Stimulated activated CD4-positive, alpha-beta T cell treated with anti-CD3 and anti-CD28 coated beads, TNF-alpha, amount 100 ng/mL, for 4 hours (primary cell): ENCODE measurements at places on chromosomes 12 and 14.

GRCh38 chr12:2411616-2412304 lies 359.0 kb downstream of the CACNA1C start:
- DNase-seq: no peak

DNA sequence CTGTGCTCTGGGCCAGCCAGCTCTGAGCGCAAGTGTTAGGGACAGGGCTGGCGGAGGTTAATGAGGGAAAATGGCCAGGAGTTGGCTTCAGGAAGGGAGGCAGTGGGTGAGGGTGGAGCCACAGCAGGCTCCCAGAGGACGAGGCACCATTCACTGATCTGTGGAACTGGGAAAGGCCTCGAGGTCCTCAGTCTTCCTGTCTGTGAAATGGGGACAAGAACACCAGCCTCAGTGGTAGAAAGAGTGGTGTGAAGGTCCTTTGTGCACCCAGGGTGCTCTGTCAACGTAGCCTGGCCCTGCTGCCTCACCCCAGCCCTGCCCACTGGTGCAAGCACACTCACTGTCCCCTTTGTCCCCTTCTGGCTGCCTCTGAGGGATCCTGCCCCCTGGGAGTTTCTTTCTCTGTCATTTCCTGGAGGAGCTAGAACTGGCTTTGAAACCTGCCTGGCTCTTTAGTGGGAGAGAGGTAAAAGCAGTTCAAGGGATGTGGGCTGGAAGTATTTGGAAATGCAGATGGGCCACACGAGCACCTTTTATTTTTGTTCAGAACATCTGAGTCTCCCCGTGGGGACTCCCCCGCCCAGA lies 25.0 kb downstream of the SYNDIG1L start:
- no peak for DNase-seq

DNA sequence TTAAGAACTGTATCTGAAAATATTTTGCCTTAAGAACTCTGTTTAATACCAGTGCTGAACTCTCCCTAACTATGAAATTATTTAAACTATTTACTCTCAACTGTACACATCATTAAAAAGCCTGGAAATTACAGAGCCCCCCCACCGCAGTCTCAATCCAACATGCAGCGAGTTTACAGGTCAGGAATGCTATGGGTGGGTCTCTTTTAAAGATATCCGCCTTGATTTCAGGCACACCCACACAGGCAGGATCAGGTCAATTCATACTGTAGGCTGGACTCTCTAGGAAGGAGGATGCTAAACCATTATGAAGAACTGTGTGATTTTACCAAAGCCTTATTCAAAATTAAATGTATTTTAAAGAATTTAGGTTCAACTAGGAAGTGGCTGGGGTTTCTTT lies 16.5 kb downstream of the SPTLC2 start:
- no peak for DNase-seq

DNA sequence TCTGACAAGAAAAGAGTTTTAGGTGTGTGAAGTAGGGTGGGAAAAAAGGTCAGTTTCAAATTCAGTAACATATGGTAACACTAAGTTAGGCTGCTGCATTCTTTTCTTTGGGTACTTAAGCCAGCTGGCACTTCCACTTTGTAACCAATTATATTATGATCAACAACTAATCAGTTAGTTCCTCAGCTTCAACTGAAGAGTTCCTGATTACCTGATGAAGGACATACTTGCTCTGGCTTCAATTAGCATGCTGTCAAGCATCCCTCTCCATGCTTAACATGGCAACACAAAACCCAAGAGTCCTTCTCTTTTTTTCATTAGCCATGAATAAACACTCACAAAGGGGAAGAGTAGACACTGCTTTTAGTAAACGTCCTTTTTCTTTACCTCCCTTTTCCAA lies 6.8 kb upstream of the KANSL2 start:
- no peak for DNase-seq

- no peak for DNase-seq
Measured at GRCh38 chr12:11482955-11483354, 87.6 kb upstream of the PRB2 start.

GRCh38 chr14:101475456-101476257 lies 85.6 kb upstream of the DIO3 start:
- no peak for DNase-seq

DNA sequence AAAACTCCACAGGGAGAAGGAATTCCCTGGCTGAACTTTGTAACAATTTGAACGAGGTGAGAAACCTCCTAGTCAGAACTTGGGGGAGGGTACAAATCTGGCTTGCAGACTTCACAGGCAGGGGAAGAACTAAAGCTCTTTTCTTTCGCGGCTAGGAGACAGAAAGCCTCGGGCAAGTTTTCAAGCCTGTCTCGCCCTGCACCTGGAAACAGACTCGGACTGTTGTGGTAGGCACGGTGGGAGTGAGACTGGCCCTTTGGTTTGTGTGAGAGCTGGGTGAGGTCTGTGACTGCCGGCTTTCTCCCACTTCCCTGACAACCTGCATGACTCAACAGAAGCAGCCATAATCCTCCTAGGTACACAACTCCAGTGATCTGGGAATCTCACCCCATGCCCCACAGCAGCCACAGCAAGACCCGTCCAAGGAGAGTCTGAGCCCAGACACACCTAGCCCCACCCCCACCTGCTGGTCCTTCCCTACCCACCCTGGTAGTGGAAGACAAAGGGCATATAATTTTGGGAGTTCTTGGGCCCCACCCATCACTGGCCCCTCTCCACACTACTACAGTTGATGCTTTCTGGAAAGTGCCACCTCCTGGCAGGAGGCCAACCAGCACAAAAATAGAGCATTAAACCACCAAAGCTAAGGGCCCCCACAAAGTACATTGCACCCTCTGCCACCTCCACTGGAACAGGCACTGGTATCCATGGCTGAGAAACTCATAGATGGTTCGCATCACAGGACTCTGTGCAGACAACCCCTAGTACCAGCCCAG lies 102.7 kb upstream of the ST8SIA1 start:
- DNase-seq: no peak

DNA sequence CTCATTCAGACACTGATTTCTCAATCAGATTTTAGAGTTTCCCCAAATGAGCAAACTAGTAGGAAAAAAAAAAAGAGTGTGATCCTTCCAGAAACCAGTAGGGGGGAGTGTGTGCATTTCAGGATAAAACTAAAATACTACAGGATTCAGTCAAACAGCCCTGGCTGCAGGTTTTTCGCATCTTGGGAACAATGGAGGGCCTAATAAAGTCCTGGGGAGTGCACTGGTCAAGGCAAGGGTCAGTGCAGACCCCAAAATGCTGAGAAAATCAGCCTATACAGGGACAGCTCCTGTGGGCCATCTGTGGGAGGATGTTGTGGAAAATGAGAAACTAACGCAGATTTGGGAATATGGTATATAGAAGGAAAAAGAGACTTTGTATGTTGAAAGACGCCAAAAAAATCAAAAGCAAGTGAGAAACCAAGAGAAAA lies 22.2 kb upstream of the ABCD4 start:
- no peak for DNase-seq

GRCh38 chr12:110778833-110779577 lies 36.3 kb upstream of the PPP1CC start:
- no peak for DNase-seq

DNA sequence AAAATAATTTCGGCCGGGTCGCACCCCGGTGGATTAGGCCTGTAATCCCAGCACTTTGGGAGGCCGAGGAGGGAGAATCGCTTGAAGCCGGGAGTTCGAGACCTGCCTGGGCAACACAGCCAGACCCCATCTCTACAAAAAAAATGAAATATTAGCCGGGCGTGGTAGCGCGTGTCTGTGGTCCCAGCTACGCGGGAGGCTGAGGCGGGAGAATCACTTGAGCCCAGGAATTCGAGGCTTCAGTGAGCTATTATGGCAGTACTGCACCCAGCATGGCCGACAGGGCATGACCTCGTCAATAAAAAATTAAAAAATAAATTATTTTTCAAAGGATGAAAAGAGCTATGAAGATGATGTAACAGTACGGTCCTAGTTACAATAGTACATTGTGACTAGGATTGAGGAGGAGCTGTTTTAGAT lies 523 bp downstream of the GTF2H3 start:
- no peak for DNase-seq

DNA sequence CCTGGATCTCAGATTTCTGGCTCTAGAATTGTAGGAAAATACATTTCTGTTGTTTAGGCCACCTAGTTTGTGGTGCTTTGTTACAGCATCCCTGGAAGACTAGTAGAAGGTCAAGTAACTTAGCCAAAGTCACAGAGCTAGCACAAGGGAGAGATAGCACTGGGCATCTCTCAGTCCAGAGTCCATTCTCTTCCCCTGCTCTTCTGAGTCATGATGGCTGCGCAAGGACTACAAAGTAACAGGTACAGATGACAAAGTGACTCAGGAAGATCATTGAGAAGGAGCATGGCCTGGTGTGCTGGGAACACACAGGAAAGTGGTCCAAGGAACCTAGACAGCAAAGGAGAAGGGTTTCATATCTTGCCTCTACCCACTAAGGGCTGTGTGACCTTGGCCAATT lies 19.3 kb downstream of the SLC17A8 start:
- no peak for DNase-seq

- no peak for DNase-seq
Measured at GRCh38 chr12:132152411-132152821, 8.2 kb downstream of the NOC4L start.

GRCh38 chr12:51971679-51972421 lies 20.4 kb downstream of the ACVR1B start:
- no peak for DNase-seq

DNA sequence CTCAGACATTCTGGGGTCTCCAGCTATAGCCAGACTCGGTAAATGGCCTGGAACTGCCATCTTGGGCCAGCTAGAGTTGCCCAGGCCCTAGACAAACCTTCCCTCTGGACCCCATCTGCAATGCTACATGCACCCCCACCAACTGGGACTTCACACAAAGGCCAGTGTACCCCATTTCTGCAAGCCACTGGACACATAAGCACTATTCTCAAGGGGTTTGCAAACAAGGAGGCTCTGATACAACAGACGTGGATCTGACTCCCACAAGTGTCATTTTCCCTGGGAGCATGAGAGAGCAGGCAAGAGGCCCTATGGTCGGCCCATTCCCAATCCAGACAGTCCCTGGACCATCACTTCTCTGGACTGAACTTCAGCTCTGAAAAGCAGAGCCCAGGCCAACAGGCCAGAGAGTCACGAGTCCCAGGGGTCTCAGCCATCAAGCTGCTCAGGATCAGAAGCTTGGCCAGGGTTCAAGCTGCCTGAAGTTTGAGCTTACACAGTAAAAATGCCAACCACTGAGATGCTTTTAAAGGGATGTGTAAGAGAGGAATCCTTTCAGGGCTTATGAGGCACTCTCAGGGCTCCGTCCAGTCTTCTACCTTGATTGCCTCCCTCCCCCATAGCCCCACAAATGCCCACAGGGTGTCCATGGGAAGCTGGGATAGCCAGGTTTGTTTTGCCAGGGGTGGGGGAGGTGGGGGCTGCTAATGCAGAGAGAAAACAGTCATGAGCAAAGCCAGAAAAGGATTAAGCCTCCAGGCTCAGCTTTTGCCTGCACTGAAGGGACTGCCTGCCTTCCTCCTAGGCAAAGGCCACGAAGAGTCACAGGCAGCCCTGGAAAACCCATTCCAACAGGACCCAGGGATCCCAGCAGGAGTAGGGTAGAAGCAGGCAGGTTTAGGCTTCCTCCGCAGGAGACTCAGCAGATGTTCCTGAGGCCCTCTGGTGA lies 31.7 kb upstream of the PNMA1 start:
- no peak for DNase-seq

- no peak for DNase-seq
Measured at GRCh38 chr14:91078095-91078737, 17.8 kb upstream of the RPS6KA5 start.
